ENCODE measurements at places on chromosomes 11 and 22.

DNA sequence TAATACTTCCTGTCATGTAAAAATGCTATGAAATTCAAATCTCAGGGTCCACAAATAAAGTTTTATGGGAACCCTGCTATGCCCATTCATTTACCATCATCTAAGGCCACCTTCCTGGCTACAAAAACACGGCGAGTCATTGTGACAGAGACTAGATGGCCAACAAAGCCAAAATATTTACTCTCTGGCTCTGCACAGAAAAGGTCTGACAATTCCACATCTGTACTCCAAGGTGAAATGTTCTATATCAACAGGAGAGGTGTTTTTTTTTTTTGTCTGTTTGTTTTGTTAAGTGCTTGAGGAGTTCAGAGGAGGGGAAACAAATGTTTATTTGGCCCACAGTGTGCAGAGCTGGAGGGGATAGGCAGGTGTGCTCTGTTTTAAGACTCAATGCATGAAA lies 18.6 kb upstream of the TMA7B start:
- no peak for DNase-seq

- no peak for DNase-seq
Measured at GRCh38 chr11:124499711-124500110, 43.7 kb downstream of the OR8B12 start.

- DNase-seq = peak; percentile 23
Measured at GRCh38 chr22:18023509-18024275, 669 bp downstream of the MICAL3 start.

GRCh38 chr11:93958991-93959390 lies 62.2 kb upstream of the HEPHL1 start:
- DNase-seq = no peak

- no peak for DNase-seq
Measured at GRCh38 chr11:1034001-1034400, 2.5 kb downstream of the MUC6 start.

DNA sequence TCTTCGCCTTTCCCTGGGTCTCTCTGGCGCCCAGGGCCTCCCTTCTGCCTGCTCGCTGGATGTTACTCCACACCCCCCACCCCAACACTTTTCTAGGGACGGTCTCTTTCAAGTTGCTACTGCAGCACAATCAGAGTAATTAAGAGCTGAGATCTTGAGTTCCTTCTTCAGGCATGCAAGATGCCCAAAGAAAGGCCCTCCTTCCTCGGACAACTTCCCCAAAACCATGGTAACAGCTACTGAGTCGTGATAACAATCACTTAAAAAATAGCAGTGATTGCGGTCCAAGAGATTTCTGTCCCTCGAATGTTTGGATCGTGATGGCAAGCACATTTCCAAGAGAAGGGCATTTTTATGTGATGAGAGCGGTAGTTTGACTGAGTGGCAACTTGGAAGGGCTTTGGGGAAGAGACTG lies 638 bp upstream of the TENM4 start:
- DNase-seq = no peak

GRCh38 chr11:114977651-114978050 lies 299.3 kb downstream of the NXPE2 start:
- no peak for DNase-seq

GRCh38 chr22:29197096-29197495 lies 8.6 kb upstream of the EMID1 start:
- no peak for DNase-seq

- no peak for DNase-seq
Measured at GRCh38 chr11:33868647-33869461, 23.0 kb downstream of the LMO2 start.

- DNase-seq = no peak
Measured at GRCh38 chr11:96054870-96055705, 131.2 kb upstream of the MTMR2 start.

GRCh38 chr11:47641600-47642098 lies 710 bp downstream of the MTCH2 start:
- DNase-seq = no peak

- DNase-seq = no peak
Measured at GRCh38 chr11:118230088-118230487, 5.3 kb upstream of the JAML start.

- no peak for DNase-seq
Measured at GRCh38 chr22:28172892-28173670, 254.0 kb upstream of the PITPNB start.

GRCh38 chr22:33119044-33119443 lies 60.9 kb upstream of the SYN3 start:
- no peak for DNase-seq

DNA sequence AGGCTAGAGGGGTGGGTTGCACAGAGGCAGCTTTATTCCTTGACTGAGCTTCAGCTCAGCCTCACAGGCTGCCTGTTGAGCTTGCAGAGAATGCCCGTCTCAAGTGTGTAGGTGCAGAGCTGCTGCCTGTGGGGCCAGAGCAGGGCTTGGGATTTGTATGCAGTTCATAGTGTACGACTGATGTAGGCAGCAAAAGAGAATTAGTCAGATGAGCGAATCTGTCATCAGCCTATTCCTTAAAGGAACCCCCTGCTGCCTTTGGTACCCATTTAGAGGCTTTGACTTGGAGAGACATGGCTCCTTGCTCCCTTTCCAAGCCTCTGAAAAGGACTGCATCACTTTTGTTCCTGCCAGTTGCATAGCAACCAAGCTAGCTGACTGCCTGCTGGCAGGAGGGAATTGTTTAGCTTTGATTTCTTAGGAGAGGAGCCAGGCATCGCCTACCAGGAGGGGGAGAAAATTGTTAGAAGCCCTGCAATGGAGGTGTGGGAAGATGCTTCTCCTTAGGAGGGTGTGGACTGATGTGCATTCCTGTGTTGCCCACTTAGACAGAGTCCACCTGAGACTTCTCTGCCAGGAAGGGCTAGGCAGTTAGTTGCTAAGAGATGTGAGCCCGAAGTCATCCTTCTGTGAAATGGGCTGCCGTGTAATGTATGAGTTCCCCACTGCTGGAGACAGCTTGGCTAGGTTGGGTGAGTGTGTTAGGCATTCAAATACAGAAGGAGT lies 10.9 kb downstream of the ACO2 start:
- DNase-seq = no peak

DNA sequence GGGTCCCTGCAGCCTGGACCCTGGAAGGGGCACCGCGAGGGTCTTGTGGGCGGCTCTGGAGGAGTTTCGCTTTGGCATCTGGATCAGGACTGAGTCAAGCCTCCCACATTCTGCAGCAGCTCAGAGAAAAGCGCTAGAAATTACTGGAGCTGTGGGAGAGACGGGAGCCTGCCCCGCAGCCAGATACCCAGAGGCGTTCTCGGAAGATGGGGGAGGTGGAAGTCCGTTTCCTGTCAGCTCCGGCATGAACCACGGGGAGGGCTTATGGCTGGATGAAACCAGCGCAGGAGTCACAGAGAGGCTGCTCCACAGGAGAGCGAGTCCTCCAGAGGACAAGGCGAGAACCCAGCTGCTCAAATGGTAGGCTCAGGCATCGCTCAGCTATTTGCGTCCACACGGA lies 379.3 kb downstream of the OPCML start:
- DNase-seq = no peak

DNA sequence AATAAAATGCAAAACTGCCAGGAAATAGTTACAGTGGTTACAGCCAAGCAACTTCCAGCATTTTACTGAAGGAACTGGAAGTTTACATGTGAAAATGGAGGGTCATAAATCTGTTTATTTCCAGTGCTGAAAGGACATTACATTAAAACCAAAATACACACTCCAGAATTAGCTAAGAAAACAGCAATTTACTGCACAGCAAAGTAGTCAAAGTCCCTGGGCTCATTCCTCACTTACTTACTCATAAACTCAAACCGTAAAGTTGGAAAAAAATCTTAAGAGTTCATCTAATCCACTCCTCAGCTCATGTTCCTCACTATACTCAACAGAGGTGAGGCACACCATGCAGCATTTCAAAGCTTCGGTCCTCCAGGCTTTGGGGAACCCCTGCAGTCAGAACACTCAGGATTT lies 17.4 kb downstream of the CTSC start:
- DNase-seq = no peak

DNA sequence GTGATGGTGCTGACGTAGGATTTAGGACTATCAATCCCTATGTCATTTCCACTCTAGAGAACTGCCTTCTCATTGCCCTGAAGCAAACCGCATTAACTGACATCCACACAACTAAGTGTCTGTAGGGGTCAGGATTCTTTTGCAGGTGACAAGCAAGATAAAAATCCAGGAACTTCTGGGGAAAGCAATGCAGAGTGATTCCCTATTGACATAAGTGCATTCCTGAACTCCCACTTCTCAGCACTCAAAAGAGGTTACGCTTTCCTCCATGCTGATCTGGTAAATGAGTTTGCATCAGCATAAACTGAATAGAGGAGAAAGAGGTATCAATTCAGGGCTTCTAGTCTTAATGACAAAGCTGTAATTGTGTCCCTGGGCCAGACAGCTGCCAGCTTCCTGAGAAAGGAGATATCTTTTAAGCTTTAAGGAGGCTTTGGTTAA lies 224.6 kb upstream of the ISX start:
- no peak for DNase-seq

DNA sequence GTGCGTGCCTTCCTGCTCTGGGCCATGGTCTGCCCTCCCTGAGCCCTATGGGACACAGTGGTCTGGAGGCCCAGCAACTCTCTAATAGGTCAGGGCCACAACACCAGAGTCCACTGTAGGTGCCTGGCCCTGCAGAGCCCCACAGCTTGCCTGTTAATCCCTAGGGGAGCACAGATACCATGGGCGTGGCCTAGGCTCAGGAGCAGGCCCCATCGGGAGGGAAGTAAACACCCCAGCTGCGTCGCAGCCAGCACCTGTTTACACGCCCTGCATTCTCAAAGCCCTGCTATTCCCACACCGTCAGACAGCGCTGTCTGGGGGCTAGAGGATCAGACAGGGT lies 2.5 kb downstream of the KCTD17 start:
- DNase-seq = no peak

DNA sequence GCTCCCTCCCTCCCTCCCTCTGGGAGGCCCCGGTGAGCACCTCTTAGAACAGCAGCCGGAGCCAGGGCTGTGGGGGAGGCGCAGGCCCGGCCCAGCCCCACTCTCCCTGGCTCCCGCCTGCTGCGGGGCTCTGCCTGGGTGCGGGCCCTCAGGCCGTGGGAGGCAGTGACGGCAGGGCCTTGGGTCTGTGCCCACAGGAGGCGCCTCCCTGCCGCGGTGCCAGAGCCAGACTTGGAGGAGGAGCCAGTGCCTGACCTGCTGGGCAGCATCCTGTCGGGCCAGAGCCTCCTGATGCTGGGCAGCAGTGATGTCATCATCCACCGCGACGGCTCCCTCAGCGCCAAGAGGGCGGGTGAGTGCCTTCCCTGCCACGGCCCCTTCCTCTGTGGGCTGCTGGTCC lies 9.5 kb downstream of the IRF7 start:
- DNase-seq = no peak

- DNase-seq = no peak
Measured at GRCh38 chr11:132751516-132752250, 780.6 kb downstream of the OPCML start.

GRCh38 chr11:11420191-11420898 lies 67.3 kb upstream of the CSNK2A3 start:
- no peak for DNase-seq

DNA sequence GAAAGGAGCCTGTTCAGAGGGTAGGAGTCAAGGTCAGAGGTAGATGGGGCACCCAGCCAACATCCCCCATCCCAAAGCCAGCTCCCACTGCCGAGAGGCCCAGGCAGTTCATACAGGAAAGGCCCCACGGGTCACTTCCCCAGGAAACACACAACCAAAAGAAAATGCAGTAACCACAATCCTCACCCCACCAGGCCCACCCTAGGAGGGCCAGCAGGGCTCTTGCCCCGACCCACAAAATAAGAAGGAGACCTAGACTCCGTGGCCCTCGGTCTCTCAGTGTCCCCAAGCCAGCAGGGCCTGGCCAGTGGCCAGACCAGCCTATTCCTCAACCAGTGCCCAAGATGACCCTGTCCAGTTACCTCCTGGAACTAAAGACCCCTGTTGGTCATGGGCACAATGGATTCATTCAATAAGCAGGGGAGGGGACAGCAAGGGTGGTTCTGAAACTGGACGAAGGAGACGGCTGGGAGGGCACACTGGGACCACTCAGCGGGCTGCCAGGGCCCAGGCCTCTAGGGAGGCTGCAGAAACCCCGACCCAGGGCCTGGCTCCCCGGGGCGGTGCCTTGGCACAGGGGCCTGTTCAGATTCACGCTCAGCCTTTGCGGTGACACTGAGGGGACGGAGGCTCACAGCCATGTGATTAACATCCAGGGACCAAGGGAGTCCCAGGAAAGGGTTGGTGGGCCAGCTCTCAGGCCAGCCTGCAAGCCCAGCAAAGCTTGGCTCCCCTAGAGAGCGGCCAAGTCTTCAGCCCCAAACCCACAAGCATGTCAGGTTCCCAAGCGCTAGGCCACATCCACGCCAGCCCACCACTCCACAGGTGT lies 5.5 kb downstream of the RAB3IL1 start:
- no peak for DNase-seq

DNA sequence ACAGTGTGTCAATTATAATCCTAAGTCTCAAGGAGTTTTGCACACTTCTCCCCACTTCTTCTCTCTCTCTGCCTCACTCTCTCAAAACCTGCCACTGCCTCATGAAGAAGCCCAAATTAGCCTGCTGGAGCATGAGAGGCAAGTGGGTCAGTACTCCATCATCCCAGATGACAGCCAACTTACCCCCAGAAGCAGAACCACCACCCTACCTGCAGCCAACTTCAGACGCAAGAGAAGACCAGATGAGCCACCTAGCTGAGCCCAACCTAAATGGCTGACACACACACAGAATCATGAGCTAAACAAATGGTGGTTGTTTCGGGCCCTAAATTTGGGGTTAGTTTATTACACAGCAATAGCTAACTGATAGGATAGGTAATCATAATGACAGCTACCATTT lies 61.2 kb downstream of the CD82 start:
- no peak for DNase-seq

- DNase-seq = no peak
Measured at GRCh38 chr11:20093775-20094174, 66.5 kb downstream of the DBX1 start.

DNA sequence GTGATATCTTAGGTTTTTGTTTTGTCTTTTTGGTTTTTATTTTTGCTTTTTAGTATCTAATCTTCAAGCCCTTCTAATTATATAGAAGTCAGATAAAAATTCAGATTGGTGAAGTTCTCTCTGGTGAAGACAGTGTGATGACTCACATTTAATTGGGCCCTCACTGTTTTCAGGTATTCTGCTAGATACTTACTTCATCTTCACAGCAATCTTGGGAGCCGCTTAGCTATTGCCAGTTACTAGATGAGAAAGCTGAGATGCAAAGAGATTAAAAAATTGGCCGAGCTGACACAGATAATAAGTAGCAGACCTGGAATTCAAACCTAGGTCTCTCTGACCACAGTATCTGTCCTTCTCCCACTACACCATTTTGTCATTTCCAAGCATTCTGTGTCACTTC lies 75.0 kb downstream of the PPP2R1B start:
- DNase-seq = no peak

DNA sequence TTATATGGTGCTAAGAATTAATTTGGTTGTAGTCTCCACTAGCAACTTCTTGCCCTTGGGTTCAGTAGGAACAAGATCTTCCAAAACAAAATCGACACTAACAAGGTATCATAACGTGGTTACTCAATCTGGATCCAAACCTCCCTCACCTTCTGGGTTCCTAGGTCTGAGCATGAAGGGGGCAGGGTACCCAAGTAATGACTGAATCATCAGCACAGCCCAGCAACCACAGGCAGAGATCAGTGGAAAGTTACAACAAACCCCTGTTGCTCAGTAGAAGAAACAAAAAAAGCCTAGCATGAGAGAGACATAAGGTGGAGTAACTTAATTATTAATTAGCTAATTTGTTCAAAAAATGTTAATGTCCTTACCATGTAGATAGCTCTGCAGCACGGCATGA lies 221.4 kb downstream of the BLID start:
- no peak for DNase-seq

GRCh38 chr11:132999516-132999915 lies 532.8 kb downstream of the OPCML start:
- DNase-seq = no peak

GRCh38 chr11:64638829-64639228 lies 47.8 kb downstream of the SLC22A12 start:
- no peak for DNase-seq

Data from stimulated activated naive CD8-positive, alpha-beta T cell treated with anti-CD3 and anti-CD28 coated beads, Interleukin-15, amount 100 ng/mL, for 72 hours (primary cell).